Sigmoid colon (tissue), 7 donors: ENCODE measurements at places on chromosomes 3 and 15. TPM values are rescaled to one million over a fixed set of nuclear protein-coding genes. Genes with fewer than 3 reads are reported as not detected.

Gene SCN5A
- polyA plus RNA-seq: 0.23 TPM

Gene LIPC
- 1.8 TPM for polyA plus RNA-seq

Gene C3orf70
- polyA plus RNA-seq: 4.2 TPM

Gene C2CD4B
- 0.60 TPM for polyA plus RNA-seq

Gene SERINC4
- not detected for polyA plus RNA-seq

Gene FAM43A
- polyA plus RNA-seq: 35.8 TPM

Gene P2RY14
- 3.4 TPM for polyA plus RNA-seq

Gene SNTN
- not detected for polyA plus RNA-seq
